ENCODE measurements at places on chromosomes 13 and 19.
A peak's percentile ranks its signal among the peaks of the same experiment; 100 is the strongest.

DNA sequence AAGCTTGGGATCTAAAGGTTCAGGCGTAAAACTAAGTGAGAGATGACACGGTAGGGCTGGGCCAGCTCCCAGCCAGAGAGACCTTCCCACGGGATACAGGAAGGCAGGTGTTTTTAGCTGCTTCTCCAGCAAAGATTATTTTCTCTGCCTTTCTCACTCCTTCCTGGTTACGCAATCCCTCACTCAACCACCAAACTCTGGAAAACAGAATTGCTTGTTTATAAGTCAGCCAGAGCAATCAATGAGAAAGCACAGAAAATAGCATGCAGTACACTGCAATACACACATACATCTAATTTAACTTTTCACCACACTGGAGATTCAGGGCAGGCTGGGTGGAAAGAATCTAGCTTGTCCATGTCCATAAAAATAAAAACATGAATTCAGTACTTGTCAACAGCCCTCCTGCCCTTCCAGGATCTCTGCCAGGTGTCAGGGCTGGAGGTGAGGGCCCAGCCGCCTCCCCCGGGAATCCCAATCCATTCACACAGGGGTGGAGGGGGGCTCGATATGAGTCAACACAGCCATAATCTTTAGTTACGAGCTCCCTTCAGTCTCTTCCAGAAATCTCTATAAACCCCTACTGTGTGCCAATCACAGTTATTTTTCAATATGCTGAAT is 12.2 kb downstream of the RHPN2 start:
- DNase-seq: no peak

DNA sequence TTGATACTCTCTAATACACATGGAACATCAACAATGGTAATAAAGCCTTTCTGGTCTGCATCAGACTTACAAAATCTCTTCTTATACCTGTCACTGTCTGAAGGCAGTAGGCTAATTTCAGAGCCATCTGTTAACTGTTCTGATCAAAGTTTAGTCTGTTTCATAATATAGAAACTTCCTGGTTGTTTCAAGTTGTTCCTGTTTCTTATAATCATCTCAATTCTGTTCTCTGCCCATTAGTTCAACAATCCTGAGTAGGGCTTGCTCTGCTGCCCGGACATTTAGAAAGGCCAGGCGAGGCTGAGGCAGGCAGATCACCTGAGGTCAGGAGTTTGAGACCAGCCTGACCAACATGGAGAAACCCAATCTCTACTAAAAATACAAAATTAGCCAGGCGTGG is 5.4 kb upstream of the ZSCAN5A start:
- no peak for DNase-seq

DNA sequence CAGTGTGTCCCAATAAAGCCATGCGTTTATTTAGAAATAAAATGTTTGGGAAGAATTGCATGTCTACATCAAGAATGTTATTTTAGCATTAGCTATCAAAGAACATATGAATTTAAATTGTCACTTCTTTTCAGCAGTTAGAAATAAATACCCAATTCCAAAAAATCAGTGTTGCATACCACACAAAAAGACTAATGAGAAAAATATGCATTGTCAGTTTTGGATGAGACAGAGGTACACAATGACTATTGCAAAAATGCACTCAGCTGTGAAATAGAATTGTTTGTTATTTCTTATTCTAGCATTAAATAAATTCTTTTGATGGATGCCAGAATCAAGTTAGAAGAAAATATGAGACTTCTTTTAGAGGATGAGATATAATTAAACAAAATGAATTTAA is 833.9 kb downstream of the SLITRK1 start:
- DNase-seq: no peak

DNA sequence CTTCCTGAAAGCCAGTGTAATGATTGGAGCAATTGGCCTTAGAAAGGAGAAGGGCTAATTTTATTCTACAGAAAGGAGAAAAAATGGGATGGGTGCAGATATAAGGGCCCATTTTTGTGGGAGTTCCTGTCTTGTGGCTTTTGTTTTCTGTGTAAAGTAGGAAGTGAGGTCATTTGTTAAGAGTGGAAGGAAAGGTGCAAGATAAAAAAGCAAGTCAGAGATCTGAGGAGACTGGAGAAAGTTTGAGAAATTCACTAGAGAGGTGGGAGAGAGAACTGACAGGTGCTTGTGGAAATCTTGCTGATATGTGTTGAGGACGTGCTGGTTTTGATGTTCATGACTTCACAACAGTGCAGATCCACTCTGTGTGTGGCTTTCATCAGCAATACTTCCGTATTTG is 349.4 kb downstream of the DLEU7 start:
- DNase-seq: no peak

GRCh38 chr19:47111006-47111621 is 2.5 kb downstream of the ZC3H4 start:
- peak; percentile 20 for DNase-seq

DNA sequence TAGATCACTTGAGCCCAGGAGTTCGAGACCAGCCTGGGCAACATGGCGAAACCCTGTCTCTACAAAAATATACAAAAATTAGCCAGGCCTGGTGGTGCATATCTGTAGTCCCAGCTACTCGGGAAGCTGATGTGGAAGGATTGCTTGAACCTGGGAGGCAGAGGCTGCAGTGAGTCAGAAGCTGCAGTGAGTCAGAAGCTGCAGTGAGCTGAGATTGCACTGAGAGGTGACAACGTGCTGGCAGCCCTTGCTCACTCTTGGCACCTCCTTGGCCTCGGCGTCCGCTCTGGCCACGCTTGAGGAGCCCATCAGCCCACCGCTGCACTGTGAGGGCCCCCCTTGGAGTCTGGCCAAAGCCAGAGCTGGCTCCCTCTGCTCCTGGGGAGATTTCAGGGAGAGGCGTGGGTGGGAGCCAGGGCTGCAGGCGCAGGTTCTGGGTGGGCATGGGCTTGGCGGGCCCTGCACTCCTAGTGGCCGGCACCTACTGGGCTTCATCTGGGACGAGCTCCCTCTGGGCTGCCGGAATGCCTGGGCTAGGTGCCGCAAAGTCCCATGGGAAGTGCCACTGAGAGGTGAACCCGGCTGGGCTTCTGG is 39.5 kb upstream of the RPL21 start:
- no peak for DNase-seq

- DNase-seq: no peak
Observed at GRCh38 chr19:54614726-54615125, 15.6 kb upstream of the LILRB1 start.

DNA sequence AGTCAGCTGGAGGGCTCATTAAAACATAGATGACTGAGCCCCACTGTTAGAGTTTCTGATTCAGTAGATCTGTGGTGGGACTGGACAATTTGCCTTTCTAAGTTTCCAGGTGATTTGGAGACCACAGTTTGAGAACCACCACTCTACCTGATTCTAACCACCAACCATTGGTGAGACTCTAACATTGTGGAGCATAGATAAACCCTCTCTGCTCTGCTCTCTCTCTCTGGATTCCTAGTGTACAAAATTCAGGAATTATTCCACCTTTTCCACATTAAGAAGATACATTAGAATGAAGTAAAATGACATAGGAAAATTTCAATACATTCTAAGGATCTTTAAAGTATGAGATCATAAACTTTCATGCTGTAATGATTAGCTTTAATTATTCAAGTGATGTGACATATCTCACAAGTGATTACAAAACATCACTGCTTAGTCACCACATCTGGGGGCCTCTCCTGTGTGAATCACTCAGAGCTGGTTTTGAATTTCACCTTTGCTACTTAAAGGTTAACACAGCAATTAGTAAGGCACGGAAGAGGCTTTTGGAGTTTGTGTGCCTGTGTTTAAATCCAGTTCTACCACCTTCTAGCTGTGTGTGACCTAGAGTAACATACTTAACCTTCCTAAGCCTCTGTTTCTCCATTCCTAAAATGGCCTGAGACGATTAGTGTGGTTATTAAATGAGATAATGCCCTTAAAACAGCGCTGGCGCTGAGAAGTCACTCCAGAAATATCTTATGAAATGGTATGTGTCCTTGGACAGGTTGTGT is 78.5 kb upstream of the NBEA start:
- no peak for DNase-seq

GRCh38 chr13:110405597-110406450 is 98.7 kb downstream of the COL4A2 start:
- no peak for DNase-seq

DNA sequence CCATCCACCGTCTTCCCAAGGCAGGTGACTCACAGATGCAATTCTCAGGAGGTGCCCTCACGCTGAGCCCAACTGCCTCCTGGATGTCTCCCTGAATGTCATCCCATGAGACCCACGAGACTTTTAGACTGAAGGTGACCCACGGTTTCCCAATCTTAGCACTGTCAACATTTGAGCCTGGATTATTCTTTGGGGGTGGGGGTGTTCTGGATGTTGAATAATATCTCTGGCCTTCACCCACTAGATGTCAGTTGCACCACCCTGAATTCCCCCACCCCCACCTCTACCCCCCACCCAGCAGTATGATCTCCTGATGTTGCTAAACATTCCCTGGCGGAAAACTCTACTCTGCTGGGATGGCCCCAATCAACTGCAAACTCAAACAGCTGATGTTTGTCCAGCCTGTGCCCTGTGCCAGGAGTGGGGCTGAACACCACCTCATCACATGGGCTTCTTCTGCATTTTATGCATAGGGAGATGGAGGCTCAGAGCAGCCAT is 2.2 kb upstream of the CYP4F22 start:
- no peak for DNase-seq

DNA sequence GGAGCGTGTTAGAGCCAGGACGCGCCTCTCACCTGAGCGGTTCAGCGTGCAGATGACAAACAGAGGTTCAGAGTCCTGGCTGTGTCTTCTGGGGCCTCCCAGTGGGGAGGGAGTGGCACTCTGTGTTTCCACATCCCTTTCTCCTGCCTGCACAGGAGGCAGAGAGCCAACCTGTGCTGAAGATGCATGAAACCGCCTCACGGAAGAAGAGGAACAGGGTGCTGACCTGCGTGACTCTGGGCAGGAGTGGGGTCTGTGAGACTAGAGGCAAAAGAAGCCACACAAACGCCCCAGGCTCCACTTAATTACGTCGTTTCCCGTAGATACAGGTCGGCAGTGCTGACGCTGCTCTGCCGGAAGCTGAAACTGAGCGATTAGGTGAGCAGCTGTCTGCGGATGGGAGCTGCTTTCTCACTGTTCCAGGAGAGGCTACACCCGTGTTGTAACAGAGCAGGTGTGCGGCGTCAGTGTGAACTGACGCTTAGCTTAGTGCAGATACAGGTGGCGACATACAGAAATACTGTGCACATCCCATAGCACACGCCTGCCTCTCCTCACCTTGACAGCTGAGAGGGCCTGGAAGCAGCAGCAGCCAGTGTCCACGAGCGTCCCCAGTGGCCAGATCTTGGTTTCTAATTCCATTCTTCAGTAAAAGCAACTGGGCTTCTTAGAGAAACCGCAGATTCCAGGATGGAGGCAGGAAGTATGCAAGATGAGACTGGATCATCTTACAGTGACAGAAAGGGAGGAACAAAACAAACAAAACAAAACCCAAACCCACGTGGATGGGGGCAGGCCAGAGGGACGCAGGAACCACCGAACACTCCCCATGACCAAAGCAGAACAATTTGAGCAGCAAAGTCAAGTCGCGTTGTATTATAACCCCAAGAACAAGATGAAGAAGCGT is 37.7 kb upstream of the MCF2L start:
- no peak for DNase-seq

- DNase-seq: no peak
Observed at GRCh38 chr19:5451494-5451893, 3.7 kb upstream of the ZNRF4 start.

DNA sequence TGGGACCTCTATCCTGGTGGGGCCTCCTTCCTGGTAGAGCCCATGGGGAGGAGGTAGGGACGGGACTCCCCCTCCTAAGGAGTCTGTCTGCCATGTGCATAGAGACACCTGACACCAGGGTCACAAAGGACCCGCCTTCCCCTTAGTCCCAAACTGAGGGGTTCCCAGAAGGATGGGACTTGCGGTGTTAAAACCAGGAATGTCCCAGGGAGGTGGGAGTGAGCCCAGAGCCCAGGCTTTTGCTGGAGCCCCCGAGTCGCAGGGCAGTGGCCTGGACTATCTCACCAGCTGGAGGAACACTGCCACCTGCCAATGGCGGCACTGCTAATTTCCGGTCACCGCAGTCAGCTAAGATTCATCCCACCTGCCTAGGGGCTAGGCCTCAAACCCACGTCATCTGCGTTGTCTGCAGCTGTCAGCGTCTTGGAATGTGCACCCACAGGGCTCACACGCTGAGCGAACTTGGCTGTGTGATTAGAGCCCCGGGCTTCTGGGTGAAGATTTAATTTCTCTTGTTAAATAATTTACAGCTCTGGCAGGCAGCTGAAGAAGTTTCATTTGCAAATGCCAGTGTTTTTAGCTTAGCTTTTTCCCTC is 31.9 kb upstream of the ATP11A start:
- DNase-seq: no peak

GRCh38 chr19:54172471-54173358 is at the start of gene TMC4:
TSS of gene TMC4 (minus strand) at chr19:54173160. CDS start at chr19:54173117, 43 bp downstream.
- DNase-seq: no peak

GRCh38 chr19:51354103-51354741 is 12.0 kb downstream of the ETFB start:
- DNase-seq: no peak

- DNase-seq: no peak
Observed at GRCh38 chr13:48817166-48817802, 158.4 kb upstream of the FNDC3A start.

DNA sequence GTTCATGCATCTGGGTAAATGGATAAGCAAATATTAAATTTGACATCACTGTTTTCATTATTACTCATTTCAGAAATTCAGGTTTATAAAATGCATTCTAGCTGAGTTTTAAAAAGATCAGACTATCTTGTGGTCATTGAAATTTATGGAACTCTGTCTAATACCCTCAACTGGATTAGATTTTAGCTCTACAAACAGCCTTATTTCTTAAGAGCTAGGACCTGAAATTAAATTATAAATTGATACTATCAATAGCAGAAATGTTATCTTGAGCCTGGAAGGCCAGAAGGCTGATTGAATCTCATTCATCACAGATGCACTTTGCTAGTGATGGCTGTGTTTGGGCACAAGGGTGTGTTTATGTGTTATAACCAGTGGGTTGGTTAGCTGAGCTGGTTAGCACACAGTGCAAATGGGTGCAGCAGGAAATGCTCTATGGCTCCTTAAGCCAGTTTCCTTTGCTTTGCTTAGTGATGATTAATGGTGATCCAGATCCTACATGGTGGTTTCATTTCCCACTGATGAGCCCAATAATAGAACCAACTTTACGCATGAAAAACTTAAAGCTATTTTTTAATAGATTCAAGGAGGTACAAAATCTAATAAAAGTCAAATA is 310.8 kb upstream of the KLF12 start:
- no peak for DNase-seq

DNA sequence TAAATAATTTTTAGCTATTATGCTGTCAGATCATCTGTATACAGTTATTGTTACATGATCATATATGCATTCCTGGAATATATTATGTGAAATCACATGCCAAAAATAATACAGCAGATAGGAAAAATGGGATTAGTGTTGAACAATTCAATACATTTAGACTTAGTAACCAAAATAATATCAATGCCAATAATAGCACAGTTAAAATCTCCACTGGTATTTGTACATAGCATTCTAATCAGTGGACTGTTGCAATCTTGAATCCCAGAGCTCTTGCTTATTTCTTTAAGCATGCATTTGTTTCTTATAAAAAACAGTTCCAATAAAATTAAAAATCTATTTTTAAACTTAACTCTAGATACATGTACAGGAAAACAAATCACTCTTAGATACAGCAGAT is 2772.2 kb downstream of the PCDH9 start:
- no peak for DNase-seq

- DNase-seq: no peak
Observed at GRCh38 chr13:79407349-79407979, 1.4 kb upstream of the RBM26 start.

- DNase-seq: no peak
Observed at GRCh38 chr13:98937911-98938381, 39.9 kb downstream of the DOCK9 start.

GRCh38 chr19:35451338-35452096 is 3.5 kb downstream of the FFAR2 start:
- no peak for DNase-seq
